Activated CD4-positive, alpha-beta T cell treated with anti-CD3 and anti-CD28 coated beads, Interleukin-2, amount 10 ng/mL, durations not matched to agents 24 days and 14 days (primary cell): ENCODE measurements at places on chromosomes 12 and 14. TPM values are rescaled to one million over a fixed set of nuclear protein-coding genes. Genes with fewer than 3 reads are reported as not detected.

The OVCH1 gene
- total RNA-seq, result not detected in 2 replicates

The GLIPR1L1 gene
- not detected in 2 replicates for total RNA-seq

The GPHB5 gene
- not detected in 2 replicates for total RNA-seq

The NELL2 gene
- total RNA-seq, result 20.0 and 27.5 TPM in 2 replicates

The PLBD1 gene
- total RNA-seq, result not detected in 2 replicates

The PCNX1 gene
- total RNA-seq, result 45.5 and 56.0 TPM in 2 replicates

The DCD gene
- total RNA-seq, result not detected in 2 replicates

The ATG101 gene
- total RNA-seq, result 51.2 and 61.4 TPM in 2 replicates

The MRPS35 gene
- total RNA-seq, result 57.7 and 58.1 TPM in 2 replicates

The PTPRO gene
- total RNA-seq, result 0.69 and 1.6 TPM in 2 replicates

The TCTN2 gene
- total RNA-seq, result 3.0 and 3.1 TPM in 2 replicates

The TAS2R8 gene
- not detected in 2 replicates for total RNA-seq

The HPD gene
- not detected in 2 replicates for total RNA-seq

The FCF1 gene
- 64.5 and 68.6 TPM in 2 replicates for total RNA-seq

The ZFP36L1 gene
- 106 TPM in 2 replicates for total RNA-seq

The SLCO1C1 gene
- total RNA-seq, result not detected in 2 replicates

The B4GALNT3 gene
- 6.6 TPM in 2 replicates for total RNA-seq

The PAH gene
- total RNA-seq, result not detected in 2 replicates

The NEK9 gene
- 66.6 and 68.8 TPM in 2 replicates for total RNA-seq

The HOXC10 gene
- not detected in 2 replicates for total RNA-seq

The PYGL gene
- total RNA-seq, result 0.26 and 1.3 TPM in 2 replicates

The CRADD gene
- total RNA-seq, result 8.1 and 12.6 TPM in 2 replicates

The TAS2R46 gene
- total RNA-seq, result 1.3 and 2.2 TPM in 2 replicates

The SERPINA10 gene
- not detected in 2 replicates for total RNA-seq

The TROAP gene
- 49.9 and 51.6 TPM in 2 replicates for total RNA-seq

The SERPINA5 gene
- not detected in 2 replicates for total RNA-seq

The TMEM63C gene
- total RNA-seq, result 1.3 and 2.3 TPM in 2 replicates

The MAP3K9 gene
- total RNA-seq, result 4.2 TPM in 2 replicates

The KRT85 gene
- not detected in 2 replicates for total RNA-seq

The CLEC4A gene
- 0.97 and 1.5 TPM in 2 replicates for total RNA-seq

The ABCD2 gene
- 7.0 and 7.4 TPM in 2 replicates for total RNA-seq

The KRT83 gene
- total RNA-seq, result not detected in 2 replicates

The IL22 gene
- total RNA-seq, result 2.4 and 3.1 TPM in 2 replicates
